ENCODE measurements at places on chromosomes 6 and 20.

GRCh38 chr20:59933296-59933848 is at the start of gene SYCP2:
SYCP2 (minus strand) TSS chr20:59933637; CDS start chr20:59922413, 11,224 bp downstream.
- no peak for DNase-seq

- no peak for DNase-seq
Observed at GRCh38 chr6:36127462-36128016, 2.8 kb upstream of the MAPK13 start.

DNA sequence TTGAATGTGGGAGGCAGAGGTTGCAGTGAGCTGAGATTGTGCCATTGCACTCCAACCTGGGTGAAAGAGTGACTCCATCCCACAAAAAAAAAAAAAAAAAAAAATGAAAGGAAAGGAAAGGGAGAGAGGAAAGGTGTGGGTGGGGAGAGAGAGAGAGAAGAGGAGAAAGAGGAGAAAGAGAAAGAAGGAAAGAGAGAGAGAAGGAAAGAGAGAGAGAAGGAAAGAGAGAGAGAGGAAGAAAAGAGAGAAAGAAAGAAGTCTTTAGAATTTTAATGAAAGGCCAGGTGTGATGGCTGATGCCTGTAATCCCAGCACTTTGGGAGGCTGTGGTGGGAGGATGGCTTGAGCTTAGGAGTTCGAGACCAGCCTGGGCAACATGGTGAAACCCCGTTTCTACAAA is 7.7 kb upstream of the BCAS4 start:
- DNase-seq = no peak

- no peak for DNase-seq
Observed at GRCh38 chr20:62606016-62606415, 36.3 kb upstream of the SLCO4A1 start.

- no peak for DNase-seq
Observed at GRCh38 chr6:73739096-73739495, 43.1 kb downstream of the CD109 start.

- no peak for DNase-seq
Observed at GRCh38 chr6:11275598-11275997, 43.1 kb upstream of the NEDD9 start.

DNA sequence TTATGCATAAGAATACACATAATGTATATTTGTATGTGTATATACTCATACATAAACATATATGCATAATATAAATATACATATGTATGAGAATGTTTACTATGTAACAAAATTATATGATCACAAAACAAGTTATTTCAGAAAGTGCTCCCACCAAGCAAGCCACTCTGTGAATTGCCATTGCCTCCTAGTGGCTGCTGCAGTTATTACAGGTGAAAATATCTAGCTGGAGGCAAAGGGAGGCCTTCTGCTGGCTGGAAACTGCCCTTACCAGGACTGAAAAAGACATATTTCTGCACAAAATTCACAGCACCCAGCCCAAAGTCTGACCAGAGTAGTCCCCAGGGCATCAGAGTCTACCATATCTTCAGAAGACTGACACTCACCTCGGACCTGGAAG is 14.4 kb upstream of the ADAM33 start:
- no peak for DNase-seq

- DNase-seq = no peak
Observed at GRCh38 chr6:129750360-129750759, 40.4 kb upstream of the ARHGAP18 start.

DNA sequence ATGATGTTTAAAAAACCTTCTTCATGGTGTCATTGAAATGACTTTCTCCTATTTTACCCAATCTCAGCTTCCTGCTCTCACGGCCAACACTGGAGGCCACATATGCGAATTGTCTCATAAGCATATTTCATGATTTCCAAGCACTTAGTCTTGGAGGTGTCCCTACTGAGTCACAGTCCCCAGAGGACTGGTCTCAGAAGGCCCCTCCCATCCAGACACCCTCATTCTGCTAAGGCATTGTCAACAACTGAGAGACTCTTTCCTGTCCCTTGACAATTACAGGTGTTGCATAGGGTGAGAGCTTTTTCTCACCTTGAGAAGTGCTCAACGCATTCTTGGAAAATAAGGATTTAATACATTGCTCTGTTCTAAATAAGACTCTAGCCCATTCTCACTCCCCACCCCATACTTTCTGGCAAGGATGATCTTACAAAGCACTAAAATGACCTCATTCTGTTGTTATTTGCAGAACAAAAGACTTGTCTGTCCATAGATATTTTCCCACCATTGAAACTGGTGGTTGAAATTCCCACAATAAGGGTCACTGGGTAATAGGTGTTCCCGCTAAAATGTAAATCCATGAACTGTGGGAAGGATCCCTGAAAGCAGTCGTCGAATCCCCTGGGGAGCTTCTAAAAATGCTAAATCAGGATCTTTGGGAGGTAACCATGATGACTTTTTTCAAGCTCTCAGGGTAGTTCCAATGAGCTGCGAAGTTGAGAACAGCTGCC is 32.3 kb upstream of the SLC22A23 start:
- peak; percentile 68 for DNase-seq

GRCh38 chr6:113819169-113819830 is 37.8 kb upstream of the MARCKS start:
- DNase-seq = no peak

- DNase-seq = peak; percentile 22
Observed at GRCh38 chr6:13303668-13304017, 24.7 kb downstream of the TBC1D7 start.

DNA sequence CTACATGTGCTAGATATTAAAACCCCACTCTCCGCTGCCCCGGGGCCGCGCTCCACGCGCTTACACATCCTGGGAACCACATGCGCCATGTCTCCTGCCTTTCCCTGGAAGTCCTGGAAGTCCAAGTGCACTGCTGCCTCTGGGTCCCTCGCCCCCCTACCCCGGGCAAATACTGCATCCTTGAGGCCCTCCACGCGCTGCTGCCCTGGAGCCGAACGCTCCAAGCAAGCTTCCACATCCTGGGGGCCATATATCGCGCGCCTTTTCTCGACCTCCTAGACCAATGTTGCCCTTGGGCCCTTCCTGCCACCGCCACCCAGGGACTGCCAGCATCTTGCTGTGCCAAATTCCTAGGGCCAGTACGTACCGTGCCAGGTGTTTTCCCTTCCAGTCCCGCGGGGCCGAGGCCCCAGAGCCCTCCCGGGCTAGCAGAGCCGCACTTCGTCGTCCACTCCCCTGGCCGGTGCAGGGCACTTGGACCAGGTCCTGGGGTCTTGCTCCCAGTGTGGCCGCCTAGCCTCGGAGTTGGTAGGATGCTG is 779 bp upstream of the KCNG1 start:
- no peak for DNase-seq

- no peak for DNase-seq
Observed at GRCh38 chr6:15464211-15464725, 198.6 kb downstream of the DTNBP1 start.

DNA sequence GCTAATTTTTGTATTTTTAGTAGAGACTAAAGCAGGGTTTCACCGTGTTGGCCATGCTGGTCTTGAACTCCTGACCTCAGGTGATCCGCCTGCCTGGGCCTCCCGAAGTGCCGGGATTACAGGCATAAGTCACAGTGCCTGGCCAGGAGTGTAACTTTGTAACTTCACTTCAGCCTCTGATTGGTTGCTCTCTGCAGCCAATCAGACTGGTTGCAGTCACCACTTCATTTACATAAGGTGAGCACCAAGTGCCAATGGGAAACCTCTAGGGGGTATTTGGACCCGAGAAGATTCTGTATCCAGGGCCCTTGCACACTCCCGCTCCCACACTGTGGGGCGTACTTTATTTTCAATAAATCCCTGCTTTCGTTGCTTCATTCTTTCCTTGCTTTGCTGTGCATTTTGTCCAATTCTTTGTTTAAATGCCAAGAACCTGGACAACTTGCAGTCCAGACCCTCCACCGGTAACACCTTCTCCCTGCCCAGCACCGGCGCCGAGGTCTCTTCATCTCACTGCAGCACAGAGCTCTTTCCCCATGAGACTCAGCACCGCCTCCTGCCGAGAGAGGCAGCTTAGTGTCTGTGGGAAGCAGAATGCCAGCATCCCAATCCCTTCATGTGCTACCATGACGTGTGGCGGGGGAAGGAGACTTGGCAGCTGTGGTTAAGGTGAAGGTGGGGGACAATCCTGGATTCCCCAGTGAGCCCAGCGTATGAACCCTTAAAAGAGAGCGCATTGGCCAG is 14.0 kb upstream of the MRGBP start:
- DNase-seq = no peak

DNA sequence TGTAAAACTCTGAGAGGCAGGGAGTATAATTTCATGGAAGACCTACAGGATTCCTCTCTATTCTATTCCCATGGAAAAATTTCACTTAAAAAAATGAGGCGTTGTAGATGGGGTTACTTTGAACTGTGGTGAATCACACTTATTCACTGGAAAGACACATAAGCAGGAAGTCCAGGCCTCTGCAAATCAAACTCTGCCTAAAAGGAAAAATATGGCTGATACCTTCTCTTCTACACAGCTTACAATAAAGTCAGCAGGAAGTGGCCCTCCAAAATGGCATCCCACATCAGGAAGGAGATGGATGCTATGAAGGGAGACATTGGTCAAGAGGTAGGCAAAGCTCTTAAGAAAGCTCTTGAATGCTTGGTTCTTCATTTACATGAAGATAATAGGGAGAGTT is 115.9 kb downstream of the FYN start:
- no peak for DNase-seq

DNA sequence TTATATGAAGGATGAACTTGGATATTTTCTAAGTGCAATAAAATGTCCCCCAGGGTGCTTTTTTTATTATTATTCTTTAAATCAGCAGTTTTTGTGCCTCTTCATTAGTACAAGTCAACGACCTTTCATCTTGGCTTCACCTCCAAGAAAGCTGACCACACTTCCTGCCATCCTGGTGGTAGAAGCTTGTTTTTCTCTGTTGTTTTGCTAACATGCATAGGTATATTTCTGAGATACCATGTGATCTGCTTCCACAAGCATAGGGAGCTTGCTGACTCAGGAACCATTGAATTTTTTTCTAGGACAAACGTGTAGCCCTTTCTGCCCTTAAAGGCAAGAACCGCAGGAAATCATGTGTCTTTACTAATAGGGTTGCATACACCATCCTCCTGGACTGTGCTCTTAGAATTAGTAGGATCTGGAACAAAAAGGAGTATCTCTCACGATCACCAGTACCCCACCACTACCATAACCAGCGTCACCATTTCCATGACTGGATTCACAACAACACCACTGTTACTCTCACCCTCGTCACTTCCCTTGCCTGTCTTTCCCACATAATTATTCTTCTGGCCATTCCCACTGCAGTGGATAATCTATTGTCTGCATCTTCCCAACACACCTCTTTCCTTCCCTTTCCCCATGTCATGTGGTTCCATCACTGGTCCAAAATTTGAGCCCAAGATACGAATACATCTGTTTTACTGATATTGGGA is 207.1 kb downstream of the MAFB start:
- no peak for DNase-seq

DNA sequence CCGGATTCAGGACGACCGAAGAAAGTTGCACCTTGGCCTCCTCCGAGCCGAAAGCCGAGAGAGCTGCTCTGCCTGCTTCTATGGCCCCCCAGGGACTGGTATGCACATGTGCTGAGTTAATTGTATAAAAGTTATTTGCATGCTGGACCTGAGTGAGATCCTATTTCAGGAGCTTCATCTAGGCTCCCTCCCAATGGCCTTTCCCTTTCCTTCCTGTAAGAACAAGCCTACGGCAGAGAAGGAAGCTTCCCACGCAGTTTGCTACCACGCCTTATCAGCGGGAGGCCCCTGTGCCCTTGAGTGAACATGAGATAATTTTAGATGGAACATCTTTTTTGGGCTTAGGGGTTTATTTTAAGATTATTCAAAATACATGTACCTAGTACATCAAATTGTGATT is 65.9 kb downstream of the RIN2 start:
- DNase-seq = no peak

DNA sequence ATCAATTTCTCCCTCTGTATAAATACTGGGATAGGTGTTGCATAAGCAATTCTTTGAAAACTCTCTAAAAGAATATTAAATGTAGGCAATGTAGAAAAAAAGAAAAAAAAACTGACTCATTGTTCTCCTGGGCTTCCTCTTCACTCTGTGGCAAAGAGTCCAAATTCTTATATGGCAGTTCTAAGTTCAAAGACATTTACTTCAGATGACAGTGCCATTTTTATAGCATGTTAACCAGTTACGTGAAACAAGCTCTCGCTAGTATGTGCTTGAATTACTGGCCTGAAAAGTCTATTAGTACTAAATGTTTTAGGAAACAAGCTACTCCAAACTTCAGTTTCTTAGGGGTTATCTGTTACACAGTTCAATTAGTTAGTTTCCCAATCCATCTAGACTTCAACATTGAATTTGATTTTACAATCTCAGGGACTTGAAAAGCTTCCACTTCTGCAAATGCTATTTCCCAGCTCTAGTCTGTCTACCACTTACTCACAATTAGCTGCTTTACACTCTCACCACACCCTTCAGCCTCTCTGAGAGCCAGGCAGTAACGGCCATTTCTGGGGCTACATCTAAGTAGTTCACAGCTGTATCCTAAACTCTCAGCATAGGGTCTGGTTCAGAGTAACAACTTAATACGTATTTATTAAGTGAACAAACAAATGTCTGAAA is 100.4 kb downstream of the OGFRL1 start:
- DNase-seq = no peak

GRCh38 chr20:20368418-20369249 is 730 bp downstream of the INSM1 start:
- no peak for DNase-seq

- DNase-seq = peak; percentile 75
Observed at GRCh38 chr6:35485402-35485877, 11.4 kb downstream of the TEAD3 start.

GRCh38 chr20:44402391-44403193 is 47.1 kb downstream of the HNF4A start:
- no peak for DNase-seq

DNA sequence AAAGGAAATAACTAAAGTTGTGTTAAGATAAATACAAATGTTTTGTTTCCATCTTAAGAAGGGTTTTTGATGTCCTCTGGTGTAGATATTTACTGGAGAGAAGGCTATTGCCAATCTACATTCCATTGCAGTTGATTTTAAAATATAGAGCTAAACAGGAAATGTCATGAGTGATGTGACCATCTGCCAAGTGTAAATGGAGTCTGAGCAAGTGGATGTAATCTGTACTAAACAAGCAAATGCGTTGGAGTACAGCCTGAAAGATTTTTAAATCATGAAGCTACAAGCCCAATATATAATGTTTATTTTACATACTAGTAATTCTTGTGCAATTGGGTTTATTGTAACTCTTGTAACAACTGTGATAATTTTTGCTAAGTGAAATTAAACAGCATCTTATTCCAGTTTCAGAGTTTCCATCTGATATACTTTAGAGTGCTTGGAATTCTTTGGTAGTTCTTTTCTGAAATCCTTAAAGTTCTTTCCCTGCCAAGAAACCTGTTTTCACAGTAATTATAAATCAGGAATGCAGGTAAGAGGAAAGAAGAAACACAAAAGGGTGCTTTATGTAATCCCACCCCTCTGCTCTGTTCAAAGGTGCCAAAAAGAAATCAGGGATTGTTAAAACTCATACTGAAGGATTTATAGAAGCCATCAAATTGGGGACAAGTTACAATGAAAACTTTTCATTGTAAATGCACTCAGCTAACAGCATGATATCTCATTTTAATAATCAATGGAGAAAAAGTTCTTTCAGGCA is 47.2 kb upstream of the FLRT3 start:
- no peak for DNase-seq

GRCh38 chr6:14656649-14657048 is 539.1 kb downstream of the CD83 start:
- no peak for DNase-seq
